ENCODE measurements at places on chromosomes 5 and 9. TPM values are rescaled to one million over a fixed set of nuclear protein-coding genes. Genes with fewer than 3 reads are reported as not detected.

MAMDC4 gene
- 2.5 TPM for total RNA-seq

CLIC3 gene
- 0.31 TPM for total RNA-seq

IER5L gene
- total RNA-seq = 44.3 TPM

WASHC1 gene
- total RNA-seq = 7.0 TPM

GCNT1 gene
- 4.4 TPM for total RNA-seq

TRIP13 gene
- total RNA-seq = 7.5 TPM

CAMK2A gene
- total RNA-seq = 14.0 TPM

MPDZ gene
- total RNA-seq = 40.4 TPM

All from occipital lobe (tissue), 3 donors.